ENCODE measurements at places on chromosomes 2 and 18.

DNA sequence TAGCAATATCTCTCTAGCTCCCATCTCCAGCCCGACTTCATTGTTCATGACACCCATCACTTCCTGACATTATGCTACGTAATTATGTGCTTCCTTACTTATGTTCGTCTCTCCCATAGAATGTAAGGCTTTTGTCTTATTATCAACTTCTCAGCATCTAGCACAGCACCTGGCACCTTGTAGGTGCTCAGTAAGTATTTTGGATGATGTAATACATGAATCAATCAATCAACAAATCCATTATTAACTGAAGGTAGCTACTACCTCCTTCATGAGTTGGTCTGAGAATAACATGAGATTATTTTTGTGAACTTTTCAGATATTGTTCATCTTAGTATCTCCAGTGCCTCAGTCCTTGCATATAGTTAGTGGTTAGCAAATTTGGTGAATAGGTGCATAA, 109.3 kb downstream of the EN1 start:
- no peak for DNase-seq

- no peak for DNase-seq
Observed at GRCh38 chr2:112257575-112257974, 2.7 kb upstream of the ZC3H8 start.

GRCh38 chr2:222862106-222862908, 1.5 kb downstream of the ACSL3 start:
- no peak for DNase-seq

GRCh38 chr2:21924640-21925285, 801.0 kb downstream of the TDRD15 start:
- no peak for DNase-seq

DNA sequence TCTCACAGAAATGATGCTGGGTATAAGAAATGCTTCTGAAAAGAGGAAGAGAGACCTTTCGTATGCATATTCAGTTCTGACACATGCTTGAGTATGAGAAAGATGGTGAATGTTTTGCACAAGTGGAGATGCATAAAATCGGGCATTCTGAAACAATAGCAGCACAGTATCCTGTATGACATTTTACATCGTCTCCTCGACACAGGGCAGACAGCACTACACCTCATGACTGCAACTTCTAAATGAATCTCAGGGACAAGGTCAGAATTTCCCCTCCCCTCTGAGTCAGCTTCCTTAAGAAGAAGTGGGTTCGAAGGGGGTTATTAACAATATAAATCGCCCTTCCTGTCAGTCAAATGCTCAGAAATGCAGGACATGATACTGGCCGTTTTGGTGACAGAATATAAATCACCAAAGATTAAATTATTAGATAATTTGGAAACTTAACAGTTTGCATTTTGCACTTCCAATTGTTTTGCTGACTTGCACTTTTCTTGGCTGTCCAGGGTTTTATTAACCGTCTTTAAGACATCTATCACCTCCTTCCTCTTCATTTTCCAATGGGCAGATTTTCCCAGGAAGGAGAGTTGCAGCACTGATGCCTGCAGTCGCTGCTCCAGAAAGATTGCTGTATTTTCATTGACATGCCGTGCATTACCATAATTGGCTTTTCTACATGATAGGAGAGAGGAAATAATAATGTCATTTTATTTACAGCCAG, 57.2 kb downstream of the TSHZ1 start:
- no peak for DNase-seq

- DNase-seq = no peak
Observed at GRCh38 chr2:35915261-35915660, 440.3 kb upstream of the CRIM1 start.

DNA sequence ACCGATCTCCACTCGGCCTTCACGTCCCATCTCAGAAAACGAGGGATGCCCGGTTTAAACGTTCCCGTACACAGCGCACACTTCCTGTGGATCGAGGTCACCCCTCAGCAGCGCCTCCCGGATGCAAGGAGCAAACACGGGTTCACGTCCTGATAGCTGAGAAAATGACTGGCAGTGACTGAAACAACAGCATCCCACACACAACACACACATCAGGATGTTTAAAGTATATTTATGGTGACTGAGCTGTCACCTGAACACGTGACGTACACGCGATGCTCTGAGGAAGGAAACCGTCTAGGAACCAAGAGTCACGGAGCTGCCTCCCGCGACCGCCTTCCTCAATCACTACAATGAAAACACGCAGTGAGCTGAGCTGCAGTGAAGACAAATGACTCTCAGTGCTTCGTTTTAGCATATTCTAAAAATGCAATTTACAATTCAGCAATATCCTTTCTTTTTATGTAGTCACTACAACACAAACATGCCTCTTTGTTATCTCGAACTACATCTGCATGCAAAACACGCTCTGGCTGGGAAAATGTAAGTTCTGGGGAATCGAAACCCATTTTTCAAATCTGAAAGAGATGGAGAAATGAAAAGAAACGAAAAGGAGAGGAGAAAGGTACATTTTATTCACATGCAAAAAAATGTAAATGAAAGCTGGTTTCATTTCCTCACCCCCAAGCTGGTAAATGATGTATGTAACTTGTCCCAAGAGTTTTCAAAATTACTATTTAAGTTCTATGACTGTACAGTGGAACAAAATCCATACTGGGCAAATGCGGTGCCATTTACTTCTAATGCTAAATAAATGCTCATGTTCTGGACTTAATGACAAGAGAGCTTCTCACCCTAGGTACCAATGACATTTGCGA, 19.8 kb downstream of the HDAC4 start:
- peak; percentile 50 for DNase-seq

GRCh38 chr2:207825978-207826377, 56.3 kb upstream of the FZD5 start:
- DNase-seq = no peak

DNA sequence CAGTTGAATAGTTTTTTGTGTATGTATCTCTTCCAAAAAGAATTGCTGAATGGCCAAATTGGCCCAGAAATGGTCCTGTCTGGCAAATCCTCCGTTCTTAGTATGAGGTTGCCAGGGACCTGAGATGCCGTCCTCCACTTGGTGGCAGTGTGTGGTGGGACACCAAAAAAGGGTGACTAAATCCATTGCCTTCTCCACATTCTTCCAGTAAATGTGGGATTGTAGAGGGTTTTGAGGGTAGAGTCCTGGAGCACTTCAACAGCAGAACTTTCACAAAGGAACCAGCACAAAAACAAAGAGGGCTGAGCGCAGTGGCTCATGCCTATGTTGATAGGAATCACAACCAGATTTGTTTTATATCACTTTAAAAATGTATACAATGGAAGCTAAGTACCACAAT, 199.9 kb downstream of the BCL2 start:
- DNase-seq = no peak

Data from GM06990 (cell line).